Calu3 (cell line): ENCODE measurements at places on chromosomes 5 and 9. TPM values are rescaled to one million over a fixed set of nuclear protein-coding genes. Genes with fewer than 3 reads are reported as not detected.
A peak's percentile ranks its signal among the peaks of the same experiment; 100 is the strongest.

Gene ISL1
- total RNA-seq = 9.4 and 11.7 TPM in 2 replicates

Gene RNF20
- 30.5 and 34.4 TPM in 2 replicates for total RNA-seq

Gene ZNF782
- 4.7 and 4.8 TPM in 2 replicates for total RNA-seq

Gene RBM18
- 13.1 and 14.1 TPM in 2 replicates for total RNA-seq

GRCh38 chr9:113963017-113963620, 87.0 kb downstream of the ZNF618 start:
- peak; percentile 24 for DNase-seq
- H3K4me3 ChIP-seq = no peak overlapping the region
- H3K27ac ChIP-seq = no peak overlapping the region
- no peaks in the 10 kb centered on the region for H3K27me3 ChIP-seq
- peaks cover 20% of the 10 kb centered on the region for H3K4me1 ChIP-seq

- peaks cover 84% of the 10 kb centered on the region for H3K4me1 ChIP-seq
- H3K4me3 ChIP-seq = no peak overlapping the region
- peaks cover 22% of the 10 kb centered on the region for H3K36me3 ChIP-seq
- DNase-seq = no peak
- no peaks in the 10 kb centered on the region for H3K27me3 ChIP-seq
These were observed 4.5 kb downstream of the PDE6A start for GRCh38 chr5:149940077-149940574.
